ENCODE measurements at places on chromosomes 5 and 9.

DNA sequence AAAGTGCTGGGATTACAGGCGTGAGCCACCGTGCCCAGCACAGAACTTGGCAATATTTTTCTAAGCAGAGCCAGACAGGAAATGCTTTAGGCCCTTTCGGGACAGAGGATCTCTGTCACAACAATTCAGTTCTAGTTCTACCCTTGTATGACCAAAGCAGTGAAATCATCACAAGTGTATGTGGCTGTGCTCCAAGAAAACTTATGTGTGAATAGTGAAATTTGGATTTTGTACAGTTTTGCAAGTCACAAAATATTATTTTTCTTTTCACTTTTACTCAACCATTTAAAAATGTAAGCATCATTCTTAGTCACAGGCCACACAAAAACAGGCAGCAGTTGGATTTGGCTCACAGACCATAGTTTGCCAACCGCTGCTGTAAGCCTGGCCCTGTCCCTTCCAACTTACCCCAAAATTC, 20.4 kb upstream of the PRUNE2 start:
- DNase-seq = no peak

- no peak for DNase-seq
Measured at GRCh38 chr5:14901462-14902051, 30.0 kb upstream of the ANKH start.

GRCh38 chr5:8749556-8749955, 796.3 kb downstream of the SEMA5A start:
- DNase-seq = no peak

DNA sequence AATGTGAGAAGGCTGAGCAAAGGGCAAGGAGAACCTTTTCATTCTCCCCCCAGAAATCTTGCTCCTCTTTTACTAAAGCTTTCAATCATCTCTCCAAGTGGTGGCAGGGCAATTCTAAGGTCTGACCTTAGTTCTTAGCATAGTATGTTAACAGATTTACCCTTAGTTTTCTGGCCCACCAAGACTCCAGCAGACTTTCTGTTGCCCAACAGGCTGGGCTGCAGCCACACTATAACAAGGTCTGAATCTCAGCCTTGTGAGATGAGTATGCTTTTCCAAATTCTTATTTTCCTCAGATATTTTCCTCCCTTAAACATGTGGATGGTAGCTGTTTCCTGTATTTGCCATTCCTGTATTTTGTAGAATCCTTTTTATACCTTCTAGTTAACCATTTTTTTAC, 69.5 kb downstream of the NIPBL start:
- DNase-seq = no peak

- no peak for DNase-seq
Measured at GRCh38 chr5:170597109-170597751, 93.4 kb downstream of the KCNIP1 start.

DNA sequence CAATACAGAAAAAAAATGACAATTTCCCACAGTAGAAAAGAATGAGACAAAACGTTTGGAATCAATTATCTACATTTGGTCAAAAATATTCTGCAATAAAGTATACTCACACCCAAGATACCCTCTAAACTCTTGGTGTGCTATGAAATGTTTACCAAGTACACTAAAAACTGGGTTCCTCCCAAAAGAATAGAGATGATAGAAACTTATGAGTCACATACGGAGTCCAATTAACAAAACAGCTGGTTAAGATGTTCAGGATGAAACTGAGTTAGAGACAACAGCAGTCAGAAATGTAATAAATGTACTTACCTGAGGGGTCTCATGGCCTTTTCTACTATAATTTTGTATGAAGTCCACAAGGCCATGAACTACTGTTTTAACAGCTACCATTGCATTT, 25.7 kb downstream of the RC3H2 start:
- no peak for DNase-seq

DNA sequence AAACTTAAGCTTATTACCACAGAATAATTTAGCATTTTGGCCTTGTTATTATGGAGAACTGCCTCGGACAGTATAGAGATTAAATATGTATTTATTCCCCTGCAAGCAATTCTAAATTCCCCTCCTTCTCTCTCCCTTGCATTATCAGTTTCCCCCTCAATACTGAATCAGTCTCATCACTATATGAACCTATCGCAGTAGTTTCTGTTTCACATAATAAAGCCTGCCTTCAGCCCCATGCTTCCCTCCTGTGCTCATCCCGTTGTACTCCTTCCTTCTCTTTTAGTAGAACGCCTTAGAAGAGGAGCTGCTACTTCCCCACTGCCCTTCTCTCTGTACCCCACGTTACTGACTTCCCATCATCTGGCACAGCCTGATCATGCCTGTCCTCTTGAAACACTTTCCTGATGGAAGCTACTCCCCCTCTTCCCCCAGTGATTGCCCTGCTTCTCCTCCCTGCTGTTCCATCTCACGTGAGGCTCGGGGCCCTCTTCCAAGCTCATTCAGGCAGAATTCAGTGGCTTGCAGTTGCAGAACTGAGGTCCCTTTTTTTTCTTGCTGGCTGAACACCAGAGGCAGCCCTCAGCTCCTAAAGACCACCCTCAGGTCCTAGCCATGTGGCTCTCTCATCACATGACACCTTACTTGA, 93.4 kb downstream of the PPIC start:
- DNase-seq = no peak

DNA sequence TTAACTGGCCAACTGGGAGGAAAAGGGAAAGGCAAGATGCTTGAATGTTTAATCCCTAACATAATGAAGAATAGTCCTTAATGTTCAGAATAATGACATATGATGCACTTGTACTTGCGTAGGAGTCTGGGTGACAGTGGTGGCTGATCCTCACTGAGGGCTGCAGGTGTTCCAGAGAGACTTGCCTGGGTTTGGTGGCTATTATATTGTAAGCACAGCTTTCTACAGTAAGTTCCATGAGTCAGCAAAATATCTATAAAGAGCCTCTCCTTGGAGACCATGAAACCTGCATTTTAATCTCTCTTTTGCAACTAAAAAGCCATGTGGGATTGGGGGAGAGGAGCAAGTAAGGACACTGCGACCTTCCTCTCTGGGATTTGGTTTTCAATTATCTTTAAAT, 1.9 kb upstream of the NPR2 start:
- DNase-seq = no peak

GRCh38 chr5:131366428-131366827, 102.6 kb downstream of the CDC42SE2 start:
- no peak for DNase-seq

DNA sequence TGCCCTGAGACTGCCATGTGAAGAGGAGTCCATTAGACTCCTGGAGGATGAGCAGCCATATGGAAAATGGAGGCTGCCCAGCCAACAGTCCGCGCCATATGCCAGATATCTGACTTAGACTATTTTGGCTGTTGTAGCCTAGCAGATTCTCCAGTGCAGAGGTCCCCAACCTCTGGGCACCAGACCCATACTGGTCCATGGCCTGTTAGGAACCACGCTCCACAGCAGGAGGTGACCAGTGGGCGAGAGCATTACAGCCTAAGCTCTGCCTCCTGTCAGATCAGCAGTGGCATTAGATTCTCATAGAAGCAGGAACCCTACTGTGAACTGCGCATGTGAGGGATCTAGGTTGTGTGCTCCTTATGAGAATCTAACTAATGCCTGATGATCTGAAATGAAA, 851.9 kb downstream of the NR2F1-AS1 start:
- DNase-seq = no peak

GRCh38 chr9:87494970-87495471, 2.6 kb upstream of the DAPK1 start:
- DNase-seq = no peak

DNA sequence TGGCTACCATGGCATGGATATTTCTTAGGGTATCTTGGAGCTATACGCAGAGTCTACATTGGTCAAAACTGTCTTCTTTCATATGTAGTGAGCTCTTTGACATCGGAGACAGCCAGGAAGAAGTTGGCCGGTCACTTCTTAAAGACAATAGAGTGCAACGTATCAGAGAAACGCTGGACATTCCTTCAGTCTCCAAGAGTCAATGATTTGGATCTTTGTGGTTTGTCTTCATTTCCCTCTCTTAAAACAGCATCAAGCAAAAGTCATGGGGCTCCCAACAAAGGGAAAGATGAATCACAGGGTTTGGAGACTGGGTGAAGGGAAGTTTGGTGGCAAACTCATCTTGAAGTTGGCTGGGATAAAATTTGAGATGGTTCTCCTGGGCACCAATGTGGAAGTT, 320.1 kb downstream of the AGTPBP1 start:
- no peak for DNase-seq

DNA sequence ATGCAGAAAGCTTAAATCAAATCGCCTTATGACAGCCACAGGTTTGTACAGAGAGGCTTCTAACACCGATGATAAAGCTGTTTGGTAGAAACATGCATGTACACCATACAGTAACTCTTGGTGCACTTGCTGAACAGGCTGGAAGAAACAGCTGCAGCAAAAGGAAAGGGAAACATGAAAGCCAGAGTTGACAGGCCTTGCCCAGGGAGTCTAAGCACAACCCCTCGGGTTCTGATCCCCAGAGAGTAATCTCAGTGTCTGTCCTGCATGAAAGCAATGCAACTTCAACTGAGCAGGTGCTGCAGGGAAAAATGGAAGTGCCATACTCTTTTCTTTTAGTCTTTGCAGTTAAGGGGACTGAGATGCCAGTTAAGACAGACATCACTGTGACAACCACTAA, 419.9 kb downstream of the BNC2 start:
- no peak for DNase-seq

GRCh38 chr9:32665101-32665500, 29.6 kb upstream of the TAF1L start:
- DNase-seq = no peak

GRCh38 chr5:127885176-127885575, 182.0 kb downstream of the CCDC192 start:
- DNase-seq = no peak

- no peak for DNase-seq
Measured at GRCh38 chr9:95296761-95297160, 20.7 kb downstream of the FANCC start.

DNA sequence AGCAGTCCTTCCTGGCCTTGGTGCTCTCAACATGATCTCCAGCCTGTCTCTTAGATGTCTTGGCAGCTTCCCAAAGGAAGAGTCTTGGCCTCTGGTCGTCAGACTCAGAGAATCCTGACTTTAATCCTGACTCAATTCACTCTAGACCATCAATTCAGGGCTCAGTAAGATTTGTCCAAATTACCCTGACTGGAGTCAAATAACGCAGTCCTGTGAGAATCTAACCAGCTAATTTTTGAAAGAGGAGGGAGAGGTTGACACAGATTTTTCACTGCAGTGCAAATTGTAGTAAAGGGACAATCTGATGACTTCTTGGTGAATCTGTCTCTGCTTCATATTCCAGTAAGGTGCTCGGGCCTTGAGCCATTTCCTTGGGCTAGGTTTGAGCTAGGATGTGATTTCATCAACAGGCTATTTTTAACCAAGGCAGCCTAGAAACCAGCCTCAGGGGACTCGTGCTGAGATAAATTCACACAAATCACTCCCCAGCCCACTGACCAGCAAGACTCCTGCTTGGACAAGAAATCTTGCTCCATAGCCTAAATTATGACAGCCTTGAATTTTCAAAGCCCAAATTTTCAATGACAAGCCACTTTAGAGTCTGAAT, 257.4 kb downstream of the ENC1 start:
- no peak for DNase-seq

GRCh38 chr5:15013654-15014463, 142.3 kb upstream of the ANKH start:
- DNase-seq = no peak

DNA sequence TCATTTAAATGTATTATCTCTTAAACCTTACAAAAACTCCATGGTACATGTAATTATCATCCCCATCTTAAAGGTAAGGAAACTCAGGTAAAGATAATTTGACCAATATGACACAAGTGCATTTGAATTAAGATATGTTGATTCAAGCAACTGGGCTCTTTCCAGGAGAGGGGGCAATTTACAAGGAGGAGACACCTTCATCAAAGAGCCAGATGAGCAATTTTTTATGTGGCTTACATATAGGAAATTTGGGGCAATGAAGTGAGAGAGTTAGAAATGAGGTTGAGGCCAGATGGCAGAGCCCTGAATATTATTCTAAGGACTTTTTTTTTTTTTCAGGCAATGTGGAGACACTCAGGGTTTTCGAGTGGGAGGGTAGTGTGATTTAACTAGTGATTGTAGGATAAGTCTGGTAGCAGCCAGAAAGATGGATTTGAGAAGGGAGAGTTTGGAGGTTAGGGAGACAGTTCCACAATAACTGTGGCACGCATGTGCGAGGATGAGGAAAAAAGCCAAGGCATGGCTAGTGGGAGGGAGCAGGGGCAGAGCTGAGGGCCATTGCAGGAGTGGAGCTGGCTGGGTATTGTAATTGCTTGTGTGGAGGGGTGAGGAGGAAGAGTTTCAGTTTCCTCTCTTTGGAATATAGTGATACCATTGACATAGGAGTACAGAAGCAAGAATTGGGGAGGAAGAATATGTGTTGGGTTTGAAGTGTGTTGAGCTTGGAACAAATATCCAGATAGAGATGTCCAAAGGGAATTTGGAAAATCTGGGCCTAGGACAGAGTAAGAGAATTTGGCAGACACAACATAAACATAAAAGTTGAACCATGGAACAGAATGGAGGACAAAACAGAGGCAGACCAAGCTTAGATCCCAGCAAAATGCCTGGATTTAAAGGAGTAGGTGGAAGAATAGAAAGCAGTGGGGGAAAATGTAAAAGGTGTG, 72.0 kb downstream of the ACTBL2 start:
- no peak for DNase-seq

DNA sequence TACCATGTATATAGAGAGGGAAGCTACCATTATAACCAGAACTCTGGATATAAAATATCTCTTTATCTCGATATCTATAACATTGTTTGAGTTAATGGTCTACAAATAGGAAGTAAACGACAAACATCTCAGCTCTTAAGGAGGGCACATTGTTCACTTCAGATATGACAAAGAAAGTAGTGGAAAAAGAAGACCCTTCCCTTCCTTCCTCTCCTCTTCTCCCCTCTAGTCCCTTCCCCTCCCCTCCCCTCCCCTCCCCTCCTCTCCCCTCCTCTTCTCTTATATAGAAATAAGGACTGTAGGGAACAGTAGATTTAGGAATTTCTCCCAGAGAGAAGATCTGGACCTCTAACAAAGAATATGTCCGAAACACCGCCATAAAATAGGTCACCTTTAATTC, 1731.9 kb upstream of the CDH9 start:
- DNase-seq = no peak

GRCh38 chr5:172110260-172110815, 77.7 kb downstream of the STK10 start:
- DNase-seq = no peak

DNA sequence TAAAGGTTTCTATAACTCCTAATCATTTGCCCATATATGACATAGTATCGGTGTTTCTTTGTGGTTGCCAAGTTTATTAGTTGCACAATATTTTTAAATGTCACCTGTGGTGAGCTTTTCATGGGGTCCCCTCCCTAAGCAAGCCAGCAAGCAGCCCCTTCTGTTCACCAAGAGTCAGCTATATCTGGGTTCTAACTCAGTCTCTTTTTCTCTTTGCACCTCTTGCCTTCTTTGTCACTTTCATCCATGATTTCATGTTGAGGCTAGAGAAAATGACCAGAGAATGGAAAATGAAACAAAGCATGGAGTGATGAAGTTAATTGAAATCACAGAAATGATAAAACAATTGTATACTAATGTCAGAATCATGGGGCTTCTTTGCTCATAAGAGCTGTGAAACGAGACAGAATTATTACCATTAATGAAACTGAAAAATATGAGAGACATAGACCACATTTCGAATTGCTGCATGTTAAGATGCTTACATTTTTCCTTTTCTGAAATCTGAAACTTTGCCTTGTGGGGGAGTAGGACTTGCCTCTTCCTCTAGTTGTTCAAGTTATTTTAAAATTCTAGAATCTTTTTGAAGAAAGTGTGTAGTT, 75.7 kb downstream of the CAMK4 start:
- DNase-seq = no peak

GRCh38 chr5:39678534-39678933, 253.8 kb upstream of the DAB2 start:
- no peak for DNase-seq
